ENCODE measurements at places on chromosomes 6 and 20. TPM values are rescaled to one million over a fixed set of nuclear protein-coding genes. Genes with fewer than 3 reads are reported as not detected.

GRCh38 chr6:139760128-139760527 is 385.7 kb upstream of the CITED2 start:
- no peak overlapping the region for H3K4me3 ChIP-seq
- DNase-seq = no peak
- no peaks in the 10 kb centered on the region for H3K36me3 ChIP-seq
- H3K27me3 ChIP-seq = no peaks in the 10 kb centered on the region

The PM20D2 gene
- 24.1 TPM for polyA plus RNA-seq

DNA sequence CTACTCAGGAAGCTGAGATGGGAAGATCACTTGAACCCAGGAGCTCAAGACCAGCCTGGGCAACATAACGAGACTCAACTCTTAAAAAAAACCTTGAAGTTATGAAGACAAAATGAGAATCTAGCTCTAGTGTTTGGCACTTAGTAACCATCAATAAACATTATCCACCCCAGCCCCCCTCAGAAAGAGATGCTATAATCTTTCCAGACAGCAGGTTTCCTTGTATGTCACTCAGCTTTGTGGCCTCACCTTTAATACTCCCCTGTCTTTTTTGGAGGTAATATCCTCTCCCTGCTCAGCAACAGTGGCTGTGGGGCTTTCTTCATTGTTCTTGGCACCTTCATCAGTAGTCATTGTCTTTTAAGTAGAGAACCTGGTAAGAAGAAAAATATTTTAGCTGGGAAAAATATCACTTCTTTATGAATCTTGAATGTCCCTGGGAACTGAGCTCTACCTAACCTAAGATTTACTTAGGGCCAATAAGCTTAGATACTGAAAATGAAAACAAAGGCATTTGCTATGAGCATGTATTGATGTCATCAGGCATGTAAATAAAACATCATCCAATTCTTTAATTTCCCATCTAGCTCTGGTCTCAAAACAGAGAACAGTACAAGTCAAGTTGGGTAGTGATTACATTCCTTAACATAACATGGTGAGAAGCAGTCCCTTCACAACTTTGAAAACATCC is 46.1 kb downstream of the FKBP5 start:
- H3K27me3 ChIP-seq = no peaks in the 10 kb centered on the region
- H3K36me3 ChIP-seq = no peaks in the 10 kb centered on the region
- H3K27ac ChIP-seq = no peak overlapping the region
- peaks cover 7% of the 10 kb centered on the region for H3K4me1 ChIP-seq
- DNase-seq = no peak

GRCh38 chr6:49384904-49385303 is 78.1 kb downstream of the MMUT start:
- no peaks in the 10 kb centered on the region for H3K36me3 ChIP-seq
- no peaks in the 10 kb centered on the region for H3K27me3 ChIP-seq
- H3K27ac ChIP-seq = no peak overlapping the region
- no peak overlapping the region for H3K4me3 ChIP-seq
- H3K4me1 ChIP-seq = no peaks in the 10 kb centered on the region

DNA sequence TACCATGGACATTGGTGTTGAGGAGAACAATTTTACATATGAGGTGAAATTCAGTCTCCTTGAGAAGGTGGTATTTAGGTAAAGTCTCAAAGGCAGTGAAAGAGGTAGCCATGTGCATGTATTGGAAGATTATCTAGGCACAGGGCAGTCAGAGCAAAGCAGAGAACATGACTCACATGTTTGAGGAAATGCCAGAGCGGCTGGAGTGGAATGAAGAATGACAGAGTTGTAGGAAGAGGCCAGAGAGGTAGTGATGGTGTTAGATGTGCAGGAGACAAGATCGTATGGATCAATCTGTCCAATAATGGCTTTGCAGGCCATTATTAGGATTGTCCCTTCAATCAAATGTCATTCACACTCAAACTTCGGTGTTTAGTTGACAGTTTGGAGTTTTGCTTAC is 449.4 kb upstream of the PTCHD4 start:
- no peak overlapping the region for H3K27ac ChIP-seq
- no peaks in the 10 kb centered on the region for H3K36me3 ChIP-seq
- no peaks in the 10 kb centered on the region for H3K4me1 ChIP-seq
- no peak overlapping the region for H3K4me3 ChIP-seq

The PRSS16 gene
- polyA plus RNA-seq = 3.4 TPM

DNA sequence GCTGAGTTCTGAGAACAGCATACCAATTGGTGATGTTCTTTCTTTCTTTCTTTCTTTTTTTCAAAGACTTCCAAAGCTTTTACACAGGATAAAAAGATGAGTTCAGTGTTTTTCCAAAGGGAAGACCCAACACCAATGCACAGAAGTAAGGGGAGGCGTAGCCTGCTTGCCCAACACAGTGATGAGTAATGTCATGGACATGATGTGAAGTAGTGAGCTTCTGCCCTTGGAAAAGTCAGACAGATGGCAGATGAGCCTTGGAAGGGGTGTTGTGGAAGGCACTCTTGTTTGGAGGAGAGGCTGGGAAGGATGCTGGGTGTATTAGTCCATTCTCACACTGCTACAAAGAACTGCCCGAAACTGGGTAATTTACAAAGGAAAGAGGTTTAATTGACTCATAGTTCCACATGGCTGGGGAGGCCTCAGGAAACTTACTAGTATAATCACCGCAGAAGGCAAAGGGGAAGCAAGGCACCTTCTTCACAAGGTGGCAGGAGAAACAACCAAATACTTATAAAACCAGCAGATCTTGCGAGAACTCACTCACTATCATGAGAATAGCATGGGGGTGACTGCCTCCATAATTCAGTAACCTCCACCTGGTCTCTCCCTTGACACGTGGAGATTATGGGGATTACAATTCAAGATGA is 12.6 kb downstream of the LRP11 start:
- H3K4me1 ChIP-seq = peaks cover 44% of the 10 kb centered on the region
- DNase-seq = no peak
- H3K4me3 ChIP-seq = no peak overlapping the region

GRCh38 chr6:42041481-42042053 is 8.8 kb upstream of the TAF8 start:
- no peaks in the 10 kb centered on the region for H3K36me3 ChIP-seq
- no peaks in the 10 kb centered on the region for H3K27me3 ChIP-seq
- H3K27ac ChIP-seq = peak overlapping the region; percentile 26
- no peak overlapping the region for H3K4me3 ChIP-seq
- DNase-seq = no peak

GRCh38 chr6:69917834-69918233 is 51.5 kb downstream of the COL19A1 start:
- H3K4me3 ChIP-seq = no peak overlapping the region
- DNase-seq = no peak
- H3K36me3 ChIP-seq = no peaks in the 10 kb centered on the region
- no peaks in the 10 kb centered on the region for H3K27me3 ChIP-seq
- H3K27ac ChIP-seq = no peak overlapping the region

The CD93 gene
- polyA plus RNA-seq = 166 TPM

DNA sequence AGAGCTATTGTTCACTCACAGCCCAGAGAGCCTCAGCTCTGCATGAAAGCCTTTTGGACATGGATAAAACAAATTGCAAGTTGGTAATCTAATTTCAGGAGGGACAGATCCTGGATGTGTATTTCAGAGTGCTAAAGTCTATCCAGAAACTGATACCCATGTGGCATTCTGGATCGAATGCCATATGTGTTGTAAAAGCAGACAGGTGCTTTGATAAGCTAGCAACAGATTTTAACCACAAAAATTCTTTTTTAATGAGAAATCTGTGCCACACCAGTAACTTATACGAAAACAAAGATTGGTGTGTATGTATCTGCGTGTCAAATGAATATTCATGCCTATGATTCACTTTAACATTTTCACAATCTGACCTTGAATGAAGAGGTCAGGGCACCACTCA is 936.6 kb upstream of the MAP3K7 start:
- no peak for DNase-seq
- H3K27me3 ChIP-seq = no peaks in the 10 kb centered on the region
- H3K4me3 ChIP-seq = no peak overlapping the region
- no peaks in the 10 kb centered on the region for H3K36me3 ChIP-seq
- no peak overlapping the region for H3K27ac ChIP-seq

- DNase-seq = no peak
- no peak overlapping the region for H3K27ac ChIP-seq
- H3K27me3 ChIP-seq = no peaks in the 10 kb centered on the region
- H3K4me3 ChIP-seq = no peak overlapping the region
Observed at GRCh38 chr6:146315381-146316174, 228.1 kb upstream of the RAB32 start.

Data from left lung (tissue), 14 donors.